ENCODE measurements at places on chromosomes 2 and 18. TPM values are rescaled to one million over a fixed set of nuclear protein-coding genes. Genes with fewer than 3 reads are reported as not detected.
A peak's percentile ranks its signal among the peaks of the same experiment; 100 is the strongest.

Gene MAPK4
- not detected for polyA plus RNA-seq

DNA sequence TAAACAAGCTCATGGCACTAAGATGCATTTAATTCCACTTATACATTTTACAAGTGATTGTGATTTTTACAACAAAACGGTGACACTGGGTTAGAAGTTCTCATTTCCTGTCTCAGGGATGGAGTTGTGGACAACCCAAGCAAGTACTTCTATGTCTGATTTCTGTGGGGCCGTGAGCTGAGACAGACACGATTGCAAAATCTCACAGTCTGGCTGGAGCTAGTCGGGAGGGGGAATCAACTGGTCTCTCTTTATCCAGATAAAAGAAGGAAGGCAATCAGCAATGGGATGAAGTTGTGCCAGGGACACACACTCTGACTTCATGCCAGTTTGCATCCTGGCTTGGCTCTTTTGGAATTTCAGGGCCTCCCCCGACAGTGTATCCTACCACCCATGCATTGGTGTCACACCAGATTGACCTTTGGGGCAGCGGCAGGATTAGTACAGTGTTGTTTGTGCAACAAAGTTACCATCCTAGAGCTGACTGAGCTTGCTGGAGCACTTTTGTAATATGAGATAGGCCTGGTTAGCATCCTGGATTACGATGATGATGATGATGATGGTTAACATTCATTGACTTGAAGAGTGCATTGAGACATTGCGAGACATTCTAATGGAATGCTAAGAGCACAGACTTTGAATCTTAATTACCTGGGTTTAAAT is 98.8 kb downstream of the CTAGE1 start:
- H3K4me1 ChIP-seq: no peaks in the 10 kb centered on the region
- H3K27ac ChIP-seq: no peak overlapping the region
- H3K4me3 ChIP-seq: no peak overlapping the region
- no peaks in the 10 kb centered on the region for H3K36me3 ChIP-seq

Gene SAP130
- 11.8 TPM for polyA plus RNA-seq

DNA sequence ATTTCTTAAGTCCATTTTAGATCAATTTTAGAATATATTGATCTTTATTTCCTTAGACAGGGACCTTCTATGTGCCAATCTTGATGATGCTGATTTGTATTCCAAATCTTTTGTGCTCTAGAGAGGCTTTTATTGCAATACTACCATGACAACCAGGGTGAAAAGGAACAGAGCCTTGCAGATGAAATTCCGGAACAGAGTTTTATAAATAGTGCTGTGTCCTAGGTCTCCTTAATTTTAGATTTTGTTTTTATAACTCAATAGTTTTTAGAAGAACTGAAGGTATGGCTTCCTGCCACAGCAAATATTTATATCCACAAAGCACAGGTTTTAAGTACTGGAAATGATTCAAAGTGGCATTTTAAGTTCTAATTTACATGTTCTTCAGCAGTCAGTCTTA is 160.2 kb downstream of the PMAIP1 start:
- H3K4me3 ChIP-seq: no peak overlapping the region
- H3K27me3 ChIP-seq: no peaks in the 10 kb centered on the region
- H3K27ac ChIP-seq: no peak overlapping the region
- DNase-seq: no peak
- no peaks in the 10 kb centered on the region for H3K36me3 ChIP-seq

- peak; percentile 60 for DNase-seq
- H3K4me3 ChIP-seq: peak within 1 kb of the TSS; percentile 43
- no peaks in the 10 kb centered on the region for H3K36me3 ChIP-seq
- H3K27me3 ChIP-seq: no peaks in the 10 kb centered on the region
- peaks cover 26% of the 10 kb centered on the region for H3K4me1 ChIP-seq
Measured at GRCh38 chr18:46071653-46072375, at the start of gene PSTPIP2. Gene PSTPIP2, minus strand, starts transcription at chr18:46072260. Its CDS starts 72 bp downstream, at chr18:46072188.

Gene C1QL2
- not detected for polyA plus RNA-seq

Gene GKN1
- polyA plus RNA-seq: not detected

GRCh38 chr18:26421931-26422330 is 126.4 kb downstream of the KCTD1 start:
- H3K4me3 ChIP-seq: no peak overlapping the region
- no peaks in the 10 kb centered on the region for H3K27me3 ChIP-seq
- no peaks in the 10 kb centered on the region for H3K4me1 ChIP-seq

DNA sequence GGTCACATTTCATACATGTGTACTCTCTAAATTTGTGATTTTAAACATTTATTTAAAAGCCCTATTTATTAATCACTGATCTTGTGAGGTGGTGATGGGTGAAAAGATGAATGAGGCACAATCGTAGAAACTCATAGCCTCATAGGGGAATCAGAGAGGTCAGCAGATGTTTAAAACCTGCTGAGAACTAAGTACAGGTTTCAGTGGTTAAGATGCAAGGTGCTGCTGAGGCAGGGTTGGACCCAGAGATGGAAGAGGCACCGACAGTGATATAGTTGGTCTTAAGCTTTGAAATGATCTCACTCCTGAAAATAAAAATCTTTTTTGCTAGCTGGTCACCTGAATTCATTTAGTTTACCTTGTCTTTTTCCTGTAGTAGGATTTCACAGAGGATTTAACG is 49.6 kb downstream of the LINC00305 start:
- peaks cover 3% of the 10 kb centered on the region for H3K4me1 ChIP-seq
- H3K4me3 ChIP-seq: no peak overlapping the region
- H3K27me3 ChIP-seq: no peaks in the 10 kb centered on the region
- DNase-seq: no peak
- no peaks in the 10 kb centered on the region for H3K36me3 ChIP-seq

DNA sequence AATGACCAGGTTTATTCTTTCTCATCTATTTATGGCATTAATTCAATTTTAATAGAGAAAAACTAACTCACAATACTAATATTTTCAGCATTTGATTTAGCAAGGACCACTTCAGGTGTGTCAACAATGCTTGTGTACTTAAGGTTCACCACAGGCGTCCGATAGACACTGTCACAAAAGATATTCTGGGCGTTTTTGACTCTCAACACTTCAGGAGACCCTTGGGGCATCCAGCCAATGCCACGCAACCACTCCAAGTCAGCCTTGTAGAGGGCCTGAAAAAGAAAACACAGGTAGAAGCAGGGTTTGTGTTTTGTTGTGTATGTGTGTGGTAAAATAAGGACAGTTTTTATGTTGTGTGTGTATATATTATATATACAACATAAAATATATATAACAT is 158.2 kb downstream of the NEB start:
- DNase-seq: no peak
- no peaks in the 10 kb centered on the region for H3K27me3 ChIP-seq
- H3K36me3 ChIP-seq: no peaks in the 10 kb centered on the region

DNA sequence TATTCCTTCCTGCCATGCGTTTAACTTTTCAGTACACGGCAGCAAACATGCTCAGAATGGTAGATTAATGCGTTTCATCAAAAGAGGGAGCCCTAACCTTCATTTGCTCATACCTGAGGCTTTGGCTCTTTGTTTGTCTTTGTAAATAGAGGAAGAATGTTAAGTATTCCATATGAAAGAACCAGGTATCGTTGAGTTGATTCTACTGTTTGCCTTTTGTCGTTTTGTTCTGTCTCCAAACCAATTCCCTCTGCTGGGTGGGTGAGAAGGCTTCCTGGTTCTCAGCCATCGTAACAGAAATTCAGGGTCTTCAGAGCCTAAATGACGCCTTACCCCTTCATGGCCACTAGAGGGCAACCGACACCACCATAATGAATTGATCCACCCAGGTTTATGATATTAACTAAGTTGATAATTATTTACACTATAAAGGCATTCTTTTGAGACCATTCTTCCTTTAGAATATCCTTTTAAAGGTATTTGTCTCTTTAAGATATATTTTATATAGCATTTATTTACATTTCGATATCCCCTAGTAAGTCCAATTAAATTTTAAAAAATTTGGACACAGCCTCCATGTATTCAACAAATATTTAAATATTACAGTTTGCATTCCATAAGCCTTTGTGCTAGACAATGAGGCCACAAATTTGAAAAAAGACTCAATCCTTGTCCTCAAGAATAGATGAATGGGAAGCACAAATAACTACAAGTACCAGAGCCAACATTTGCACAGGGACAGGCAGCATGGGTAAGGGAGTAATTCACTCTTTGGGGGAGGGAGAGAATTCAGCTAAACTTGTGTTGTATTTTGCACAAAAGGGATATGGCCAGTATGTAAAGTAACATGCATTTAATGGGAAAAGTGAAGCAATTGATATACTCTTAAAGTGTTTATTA is 48.1 kb downstream of the TIMM21 start:
- H3K27me3 ChIP-seq: no peaks in the 10 kb centered on the region
- H3K27ac ChIP-seq: peak overlapping the region; percentile 71
- no peaks in the 10 kb centered on the region for H3K36me3 ChIP-seq
- H3K4me3 ChIP-seq: peak overlapping the region; percentile 45
- peak; percentile 86 for DNase-seq
- peaks cover 11% of the 10 kb centered on the region for H3K4me1 ChIP-seq

DNA sequence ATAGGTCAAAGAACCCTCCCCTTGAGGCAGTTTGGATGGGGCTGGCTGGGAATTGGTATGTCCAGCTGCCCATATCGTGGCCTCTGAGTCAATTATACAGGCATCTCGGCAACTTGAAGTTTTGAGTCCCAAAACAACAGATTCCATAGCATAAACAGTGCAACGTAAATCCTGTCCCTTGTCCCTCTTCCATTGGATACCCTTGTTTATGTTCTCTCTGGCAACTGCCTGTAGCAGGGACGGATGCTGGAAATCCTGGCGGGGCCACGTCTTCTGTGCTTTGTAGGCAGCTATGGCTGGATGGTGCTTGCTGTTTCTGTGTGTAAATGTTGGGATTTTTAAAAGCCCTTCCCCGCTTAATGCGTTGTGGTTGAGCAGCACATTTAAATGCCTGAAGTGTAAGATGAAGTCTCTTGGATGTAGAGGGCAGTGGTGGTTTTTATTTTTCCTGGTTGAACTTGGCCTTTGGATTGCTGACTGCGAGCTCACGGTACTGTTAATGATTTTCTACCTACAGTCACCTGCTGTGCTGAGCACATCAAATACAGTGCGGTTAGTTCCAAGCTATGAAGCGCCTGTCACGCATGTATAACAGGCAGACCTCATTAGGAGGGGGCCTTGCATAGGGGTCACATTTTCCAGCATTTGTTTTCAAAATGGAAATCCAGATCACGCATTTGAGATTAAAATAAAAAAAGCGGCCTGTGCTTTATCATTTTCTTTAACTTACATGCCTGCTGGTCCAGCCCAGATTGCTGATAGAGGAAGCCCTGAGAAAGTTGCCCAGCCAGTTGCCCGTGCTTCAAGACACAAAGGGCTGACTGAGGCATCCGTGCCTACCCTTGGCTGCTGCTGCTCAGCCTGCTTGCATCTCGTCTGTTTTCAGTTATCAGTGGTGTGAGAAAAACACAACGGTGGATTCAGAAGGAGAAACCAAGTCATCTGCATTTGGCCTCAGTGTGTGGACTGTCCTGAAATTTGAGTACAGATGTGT is 84.7 kb downstream of the NEDD4L start:
- no peak overlapping the region for H3K4me3 ChIP-seq
- H3K27ac ChIP-seq: no peak overlapping the region
- no peak for DNase-seq
- H3K27me3 ChIP-seq: no peaks in the 10 kb centered on the region

DNA sequence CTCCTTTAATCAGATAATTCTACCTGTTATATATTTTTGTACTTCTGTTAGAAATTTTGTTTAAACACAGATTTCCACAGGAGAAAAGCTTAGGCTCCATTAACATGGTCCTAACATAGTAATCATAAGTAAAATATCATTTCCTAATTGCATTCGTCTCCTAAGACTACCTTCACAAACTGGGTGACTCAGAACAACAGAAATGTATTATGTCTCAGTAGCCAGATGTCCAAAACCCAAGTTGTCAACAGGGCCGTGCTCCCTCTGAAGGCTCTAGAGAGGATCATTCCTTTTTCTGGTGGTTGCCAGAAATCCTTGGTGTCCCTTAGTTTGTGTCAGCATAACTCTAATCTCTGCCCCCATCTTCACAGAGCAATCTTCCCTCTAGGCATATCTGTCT is 5.4 kb downstream of the FBXO15 start:
- H3K36me3 ChIP-seq: no peaks in the 10 kb centered on the region
- no peak for DNase-seq
- H3K4me3 ChIP-seq: no peak overlapping the region
- H3K27ac ChIP-seq: no peak overlapping the region
- peaks cover 5% of the 10 kb centered on the region for H3K4me1 ChIP-seq
- H3K27me3 ChIP-seq: no peaks in the 10 kb centered on the region

GRCh38 chr2:38533180-38533579 is 69.5 kb downstream of the HNRNPLL start:
- no peaks in the 10 kb centered on the region for H3K36me3 ChIP-seq
- peak overlapping the region; percentile 64 for H3K27ac ChIP-seq
- H3K27me3 ChIP-seq: peaks cover 7% of the 10 kb centered on the region
- peak; percentile 92 for DNase-seq
- H3K4me3 ChIP-seq: no peak overlapping the region

Gene SUPT7L
- 56.9 TPM for polyA plus RNA-seq

Gene XDH
- polyA plus RNA-seq: not detected

Gene LYPD1
- polyA plus RNA-seq: 0.07 TPM

DNA sequence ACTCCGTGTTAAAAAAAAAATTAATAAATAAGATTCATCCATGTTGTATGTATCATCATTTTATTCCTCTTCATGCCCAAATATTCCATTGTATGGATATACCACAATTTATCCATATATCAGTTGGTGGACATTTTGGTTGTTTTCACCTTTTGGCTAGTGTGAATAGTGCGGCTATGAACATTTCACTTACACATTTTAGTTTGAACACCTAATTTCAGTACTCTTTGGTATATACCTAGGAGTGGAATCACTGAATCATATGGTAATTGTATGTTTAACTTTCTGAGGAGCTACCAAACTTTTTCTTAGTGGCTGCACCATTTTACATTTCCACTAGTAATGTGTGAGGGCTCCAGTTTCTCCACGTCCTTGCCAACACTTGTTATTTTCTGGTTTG is 20.0 kb downstream of the CDCA7 start:
- H3K36me3 ChIP-seq: no peaks in the 10 kb centered on the region
- no peak overlapping the region for H3K4me3 ChIP-seq
- no peak for DNase-seq

DNA sequence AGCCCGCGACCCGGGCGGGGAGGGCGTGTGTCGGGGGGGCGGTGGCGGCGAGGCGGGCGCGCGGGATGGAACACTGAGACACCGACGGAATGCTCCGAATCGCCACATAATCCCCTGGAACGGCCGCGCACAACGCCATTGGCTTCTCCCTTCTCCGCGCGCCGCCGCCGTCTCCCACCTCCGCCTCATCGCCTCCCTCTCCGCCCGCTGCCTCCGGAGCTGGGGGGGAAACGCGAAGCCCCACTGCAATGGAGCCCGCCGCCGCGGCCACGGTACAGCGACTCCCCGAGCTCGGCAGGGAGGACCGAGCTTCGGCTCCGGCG is at the start of gene PHLPP1:
TSS of gene PHLPP1 (plus strand) at position 106 of the 323 bp plus-strand sequence. CDS start at position 249, 143 bp downstream.
- H3K36me3 ChIP-seq: no peaks in the 10 kb centered on the region
- H3K27me3 ChIP-seq: no peaks in the 10 kb centered on the region
- peak within 1 kb of the TSS; percentile 73 for H3K4me3 ChIP-seq
- H3K27ac ChIP-seq: peak within 1 kb of the TSS; percentile 92
